Stimulated activated CD8-positive, alpha-beta memory T cell treated with anti-CD3 and anti-CD28 coated beads, Interleukin-4, amount 100 ng/mL, for 4 hours (primary cell): ENCODE measurements at places on chromosomes 1 and 21.
A peak's percentile ranks its signal among the peaks of the same experiment; 100 is the strongest.

GRCh38 chr1:111602974-111603373, 16.6 kb upstream of the RAP1A start:
- no peak for DNase-seq

GRCh38 chr1:101022294-101022693, 3.3 kb downstream of the DPH5 start:
- DNase-seq: no peak

DNA sequence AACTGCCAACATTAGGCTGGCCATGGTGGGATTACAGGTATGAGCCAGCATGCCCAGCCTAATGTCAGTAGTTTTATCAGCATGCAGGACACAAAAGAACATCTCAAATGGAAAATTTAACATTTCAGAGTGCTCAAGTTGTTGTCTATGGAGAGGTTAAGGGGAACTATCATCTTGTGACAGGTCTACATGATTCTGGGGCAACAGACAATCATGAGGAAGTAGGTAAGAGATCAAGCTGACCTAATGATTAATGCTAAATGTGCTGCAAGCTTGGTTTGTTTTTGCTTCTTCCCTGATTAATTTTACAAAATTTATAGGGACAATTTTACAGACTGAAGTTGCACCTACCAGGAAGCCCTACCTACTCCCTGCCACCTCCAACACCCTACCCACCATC, 36.6 kb downstream of the FMO4 start:
- DNase-seq: no peak

DNA sequence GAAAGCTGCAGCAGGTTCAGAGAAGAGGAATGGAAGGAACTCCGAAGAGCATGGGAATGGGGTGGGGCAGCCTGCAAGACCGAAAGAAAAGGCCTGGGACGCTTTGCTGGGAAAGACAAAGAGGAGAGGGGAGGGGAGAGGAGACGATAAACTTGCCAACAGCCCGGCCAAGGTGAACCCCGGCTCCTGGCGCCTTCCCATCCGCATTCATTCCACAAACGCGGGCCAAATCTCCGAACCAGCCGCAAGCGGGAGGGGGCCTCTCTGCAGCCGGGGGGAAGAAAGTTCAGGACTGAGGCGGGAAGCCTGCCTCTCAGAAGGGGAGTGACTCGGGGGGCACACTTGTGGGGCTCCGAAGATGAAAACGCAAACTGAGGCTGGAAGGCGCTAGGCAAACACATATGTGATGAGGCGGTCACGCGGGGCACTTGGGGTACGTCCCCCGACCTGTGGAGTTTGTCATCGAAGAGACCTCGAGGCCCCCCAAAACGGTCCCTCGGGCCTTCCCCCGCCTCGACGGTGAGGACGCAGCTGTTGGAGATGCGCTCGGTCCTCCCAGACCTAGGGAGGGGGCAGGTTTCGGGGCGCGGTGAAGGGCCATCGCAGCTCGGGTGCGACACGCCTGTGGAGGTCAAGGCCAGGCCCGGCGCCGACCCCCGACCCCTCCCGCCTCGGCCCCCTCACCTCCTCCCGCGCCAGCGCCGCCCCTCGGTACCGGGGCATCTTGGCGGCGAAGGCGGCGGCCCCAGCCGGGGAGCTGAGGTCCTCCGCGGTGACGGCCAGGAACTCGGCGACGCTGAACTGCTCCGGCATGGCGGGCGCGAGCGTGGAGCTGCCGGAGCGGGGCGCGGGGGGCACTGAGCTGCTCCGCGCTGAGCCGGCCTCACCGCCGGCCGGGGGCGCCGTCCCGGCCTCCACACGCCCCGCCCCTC, at the start of gene ASAP3:
Gene ASAP3, minus strand, starts transcription at position 859 of the 932 bp plus-strand sequence. Its CDS starts 46 bp downstream, at position 813.
- DNase-seq: no peak

- no peak for DNase-seq
Observed at GRCh38 chr1:228307218-228308023, 99.2 kb downstream of the TRIM11 start.

GRCh38 chr1:205255941-205256780, 28.4 kb downstream of the TMCC2 start:
- DNase-seq: peak; percentile 73

- DNase-seq: no peak
Observed at GRCh38 chr1:68225781-68226180, 6.5 kb downstream of the WLS start.
